SIG-M5 (cell line): ENCODE measurements at places on chromosomes 4 and X.

DNA sequence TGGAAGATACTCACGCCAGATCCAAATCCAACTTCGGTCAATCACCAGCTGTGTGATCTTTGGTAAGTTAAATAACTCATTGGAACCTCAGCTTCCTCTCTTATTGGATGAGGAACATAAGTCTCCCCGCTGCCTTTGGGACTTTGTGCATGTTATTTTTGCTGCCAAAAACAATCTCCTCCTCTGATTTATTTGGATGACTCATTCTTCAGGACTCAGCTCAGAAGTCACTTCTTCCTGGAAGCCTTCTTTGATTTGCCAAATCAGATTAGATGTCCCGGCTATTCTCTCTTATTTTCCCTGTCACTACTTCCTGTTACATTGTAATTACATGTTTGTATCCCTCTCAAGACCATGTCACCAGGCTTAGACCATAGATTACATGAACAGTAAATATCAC lies 138.0 kb upstream of the BOD1L1 start:
- DNase-seq = no peak

- no peak for DNase-seq
Observed at GRCh38 chr4:119231491-119231890, 19.0 kb downstream of the USP53 start.

DNA sequence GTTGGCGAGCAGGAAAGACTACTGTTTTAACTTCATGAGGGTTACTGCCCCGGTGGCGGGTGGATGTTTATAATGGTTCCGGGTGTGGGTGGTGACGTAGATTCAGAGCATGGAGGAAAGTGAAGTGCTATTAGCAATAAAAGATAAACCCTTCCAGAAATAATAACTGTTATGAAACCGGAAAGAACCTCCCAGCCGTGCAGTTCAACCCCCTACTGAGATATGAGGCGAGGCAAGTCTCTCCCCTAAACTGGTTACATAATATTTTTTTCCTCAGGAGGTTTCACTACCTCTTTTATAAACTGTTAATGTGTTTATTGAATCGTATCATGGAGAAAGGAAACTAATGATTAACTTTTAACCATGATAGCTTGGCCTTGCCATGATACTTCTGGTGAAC lies 33.9 kb upstream of the STIM2 start:
- peak; percentile 94 for DNase-seq

- DNase-seq = no peak
Observed at GRCh38 chrX:136794080-136794479, 13.3 kb upstream of the ARHGEF6 start.

DNA sequence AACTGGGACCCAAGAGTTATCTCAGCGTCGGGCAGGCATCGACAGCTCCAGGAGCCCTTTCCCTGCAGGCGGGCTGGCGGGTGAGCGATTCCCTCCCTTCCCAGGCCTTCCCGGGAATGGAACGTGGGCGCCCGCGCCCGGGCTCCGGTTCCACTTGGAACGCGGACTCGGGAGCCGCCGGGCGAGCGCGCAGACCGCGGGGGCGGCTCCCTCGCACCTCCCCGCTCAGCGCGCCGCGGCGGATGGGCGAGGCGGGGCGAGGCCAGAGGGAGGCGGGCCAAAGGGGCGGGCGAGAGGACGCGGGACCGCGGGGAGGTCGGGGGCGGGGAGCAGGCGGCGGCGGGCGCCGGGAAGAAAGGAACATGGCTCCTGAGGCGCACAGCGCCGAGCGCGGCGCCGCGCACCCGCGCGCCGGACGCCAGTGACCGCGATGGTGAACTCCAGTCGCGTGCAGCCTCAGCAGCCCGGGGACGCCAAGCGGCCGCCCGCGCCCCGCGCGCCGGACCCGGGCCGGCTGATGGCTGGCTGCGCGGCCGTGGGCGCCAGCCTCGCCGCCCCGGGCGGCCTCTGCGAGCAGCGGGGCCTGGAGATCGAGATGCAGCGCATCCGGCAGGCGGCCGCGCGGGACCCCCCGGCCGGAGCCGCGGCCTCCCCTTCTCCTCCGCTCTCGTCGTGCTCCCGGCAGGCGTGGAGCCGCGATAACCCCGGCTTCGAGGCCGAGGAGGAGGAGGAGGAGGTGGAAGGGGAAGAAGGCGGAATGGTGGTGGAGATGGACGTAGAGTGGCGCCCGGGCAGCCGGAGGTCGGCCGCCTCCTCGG lies at the start of gene PKD2:
TSS of gene PKD2 (plus strand) at position 332 of the 818 bp plus-strand sequence. CDS start at position 431, 99 bp downstream.
- DNase-seq = no peak

DNA sequence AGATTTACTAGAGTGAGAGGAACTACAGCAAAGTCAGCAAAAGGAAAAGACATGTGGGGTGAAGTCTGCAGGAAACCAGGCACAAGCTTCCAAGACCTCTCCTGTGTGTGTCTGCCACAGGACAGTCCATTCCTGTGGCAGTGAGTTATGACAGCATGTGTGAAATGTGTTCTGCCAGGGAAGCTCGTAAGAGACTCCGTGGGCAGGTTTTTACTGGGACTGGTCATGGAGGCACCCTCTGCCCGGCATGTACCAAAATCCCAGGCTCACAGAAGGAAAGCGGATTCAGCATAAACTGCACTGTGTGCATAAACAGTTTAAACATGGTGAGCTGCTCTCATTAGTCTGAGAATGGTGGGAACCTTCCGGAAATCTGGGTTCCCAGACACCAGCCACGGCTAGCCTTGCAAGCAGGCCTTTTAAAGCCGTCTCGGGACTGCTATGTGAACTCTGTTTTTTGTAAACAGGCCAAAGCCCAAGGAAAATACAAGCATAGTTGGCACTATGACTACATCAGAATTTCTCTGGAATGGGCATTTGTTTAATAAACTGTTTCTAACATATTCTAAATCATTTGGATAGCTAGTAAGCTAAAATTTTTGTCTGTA lies 288.5 kb downstream of the TENM3 start:
- DNase-seq = no peak

- no peak for DNase-seq
Observed at GRCh38 chrX:72026341-72027023, 105.2 kb downstream of the RTL5 start.

DNA sequence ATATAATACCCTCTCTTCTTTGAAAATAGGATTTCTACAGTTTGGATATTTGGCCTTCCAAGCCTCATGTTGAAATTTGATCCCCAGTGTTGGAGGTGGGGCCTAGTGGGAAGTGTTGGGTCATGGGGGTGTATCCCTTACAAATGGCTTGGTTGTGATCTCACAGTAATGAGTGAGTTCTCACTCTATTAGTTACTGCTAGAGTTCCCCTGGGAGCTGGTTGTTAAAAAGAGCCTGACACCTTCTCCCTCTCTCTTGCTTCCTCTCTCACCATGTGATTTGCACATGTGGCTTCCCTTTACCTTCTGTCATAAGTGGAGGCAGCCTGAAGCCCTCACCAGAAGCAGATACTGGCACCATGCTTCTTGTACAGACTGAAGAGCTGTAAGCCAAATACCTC lies 73.9 kb downstream of the HDAC8 start:
- DNase-seq = no peak

- DNase-seq = no peak
Observed at GRCh38 chr4:159770401-159770800, 667.5 kb downstream of the RAPGEF2 start.

- DNase-seq = no peak
Observed at GRCh38 chr4:16890651-16891050, 7.8 kb downstream of the LDB2 start.

GRCh38 chr4:79325864-79326328 lies at the start of gene NAA11:
Gene NAA11 (minus strand): TSS chr4:79326061. CDS start chr4:79325877, 184 bp downstream.
- DNase-seq = no peak

GRCh38 chrX:150477371-150477770 lies 91.0 kb upstream of the MTM1 start:
- no peak for DNase-seq

GRCh38 chr4:117063961-117064696 lies 21.2 kb downstream of the TRAM1L1 start:
- no peak for DNase-seq

GRCh38 chr4:148312956-148313490 lies 129.2 kb downstream of the NR3C2 start:
- no peak for DNase-seq

DNA sequence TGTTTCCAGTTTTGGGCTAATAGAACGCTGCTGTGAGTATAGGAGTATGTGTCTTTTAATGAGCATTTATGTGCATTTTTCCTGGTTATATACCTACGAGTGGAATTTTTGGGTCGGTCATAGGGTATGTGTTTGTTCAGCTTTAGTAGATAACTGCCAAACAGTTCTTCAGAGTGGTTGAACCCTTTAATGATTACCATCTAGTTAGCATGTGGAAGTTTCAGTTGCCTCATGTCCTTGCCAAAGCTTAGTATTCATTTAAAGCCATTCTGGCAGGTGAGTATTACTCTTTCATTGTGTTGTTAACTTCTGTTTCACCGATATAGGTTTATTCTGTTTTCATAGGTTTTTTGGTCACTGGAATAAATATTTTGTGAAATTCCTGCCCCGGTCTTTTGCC lies 229.1 kb downstream of the ARHGAP10 start:
- DNase-seq = no peak

DNA sequence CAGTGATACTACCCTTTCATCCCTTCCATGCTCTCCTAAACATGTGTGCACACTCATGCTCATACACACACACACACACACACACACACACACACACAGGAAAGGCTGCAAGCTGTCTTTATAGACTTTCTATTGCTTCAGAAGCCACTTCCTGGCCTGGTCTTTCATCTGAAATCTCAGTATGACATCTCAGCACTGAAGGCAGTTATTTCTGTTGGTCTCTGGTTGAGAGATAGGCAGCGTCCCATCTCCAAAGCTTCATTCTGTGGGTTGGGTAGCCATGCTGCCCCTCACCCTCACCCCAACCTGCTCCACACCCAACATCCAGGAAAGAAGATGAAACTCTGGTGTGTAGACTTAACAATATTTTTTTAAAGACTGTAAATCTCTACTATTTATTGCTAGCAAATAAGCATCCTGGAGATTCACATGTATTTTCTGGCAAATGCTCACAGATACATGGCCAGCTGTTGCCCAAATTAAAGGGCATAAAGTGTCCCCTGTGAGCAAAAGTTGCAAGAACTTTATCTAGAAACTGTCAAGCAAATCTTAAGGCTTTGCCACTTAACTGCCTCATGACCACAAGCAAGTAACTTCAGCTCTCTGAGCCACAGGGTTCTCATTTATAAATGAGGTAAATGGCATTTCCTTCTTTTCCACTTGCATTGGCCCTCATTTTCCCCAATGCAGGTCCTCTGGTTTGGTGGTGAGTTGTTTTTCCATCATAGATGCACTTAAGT lies 189.8 kb upstream of the AFF2 start:
- DNase-seq = no peak

- DNase-seq = no peak
Observed at GRCh38 chrX:19953145-19953544, 37.7 kb downstream of the BCLAF3 start.

DNA sequence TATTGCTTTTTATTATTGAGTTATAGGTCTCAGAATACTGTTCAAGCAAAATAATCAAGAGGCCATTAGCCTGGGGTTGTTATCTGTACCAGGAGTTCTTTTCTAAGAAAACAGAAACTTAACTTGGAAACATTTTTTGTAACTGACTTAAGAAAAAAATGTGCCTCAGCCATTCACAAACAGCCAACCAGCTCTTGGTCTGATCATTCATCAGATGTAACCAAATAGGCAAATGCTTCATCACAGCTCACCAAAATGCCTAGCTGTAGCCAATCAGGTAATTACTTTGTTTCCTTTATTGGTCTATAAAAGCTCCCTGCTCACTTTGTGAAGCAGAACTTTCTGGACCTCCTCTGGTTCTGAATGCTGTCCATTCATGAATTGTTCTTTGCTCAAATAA lies 387.7 kb downstream of the FAT4 start:
- no peak for DNase-seq

DNA sequence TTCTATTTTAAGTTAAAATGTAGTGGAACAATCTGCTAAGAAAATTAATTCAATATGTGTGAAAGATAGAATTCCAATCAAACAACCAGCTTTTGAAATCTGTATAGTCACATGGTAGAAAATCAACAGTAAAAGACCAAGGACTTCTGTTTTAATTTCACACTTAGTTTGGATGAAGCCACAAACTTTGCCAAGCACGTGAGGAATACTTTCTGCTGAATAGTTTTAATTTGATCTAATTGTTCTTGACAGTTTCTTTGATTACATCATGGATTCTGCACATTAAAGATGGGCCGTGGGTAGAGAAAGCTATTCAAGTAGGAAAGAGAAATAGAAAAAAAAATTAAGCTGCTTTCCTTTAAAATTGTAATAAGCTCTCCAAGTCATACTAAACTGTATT lies 137.9 kb upstream of the FAM241A start:
- DNase-seq = no peak

GRCh38 chr4:104010722-104011121 lies 290.9 kb upstream of the TACR3 start:
- no peak for DNase-seq

- no peak for DNase-seq
Observed at GRCh38 chr4:77821775-77822174, 2.6 kb upstream of the CNOT6L start.

DNA sequence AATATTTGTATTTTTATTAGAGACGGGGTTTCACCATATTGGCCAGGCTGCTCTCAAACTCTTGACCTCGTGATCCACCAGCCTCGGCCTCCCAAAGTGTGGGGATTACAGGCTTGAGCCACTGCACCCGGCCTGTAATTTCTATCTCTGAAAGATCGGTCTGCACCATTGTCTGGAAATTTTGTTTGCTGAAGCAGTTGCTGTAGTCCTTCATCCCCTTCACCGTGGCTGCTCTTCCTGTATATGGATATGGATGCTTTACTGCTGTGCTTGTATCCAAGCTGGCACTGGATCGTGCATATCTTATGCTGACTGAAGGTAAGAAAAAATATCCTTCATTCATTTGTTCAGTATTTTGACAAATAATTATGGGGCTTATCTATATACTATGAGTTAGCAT lies 338.4 kb upstream of the GNPDA2 start:
- DNase-seq = no peak

DNA sequence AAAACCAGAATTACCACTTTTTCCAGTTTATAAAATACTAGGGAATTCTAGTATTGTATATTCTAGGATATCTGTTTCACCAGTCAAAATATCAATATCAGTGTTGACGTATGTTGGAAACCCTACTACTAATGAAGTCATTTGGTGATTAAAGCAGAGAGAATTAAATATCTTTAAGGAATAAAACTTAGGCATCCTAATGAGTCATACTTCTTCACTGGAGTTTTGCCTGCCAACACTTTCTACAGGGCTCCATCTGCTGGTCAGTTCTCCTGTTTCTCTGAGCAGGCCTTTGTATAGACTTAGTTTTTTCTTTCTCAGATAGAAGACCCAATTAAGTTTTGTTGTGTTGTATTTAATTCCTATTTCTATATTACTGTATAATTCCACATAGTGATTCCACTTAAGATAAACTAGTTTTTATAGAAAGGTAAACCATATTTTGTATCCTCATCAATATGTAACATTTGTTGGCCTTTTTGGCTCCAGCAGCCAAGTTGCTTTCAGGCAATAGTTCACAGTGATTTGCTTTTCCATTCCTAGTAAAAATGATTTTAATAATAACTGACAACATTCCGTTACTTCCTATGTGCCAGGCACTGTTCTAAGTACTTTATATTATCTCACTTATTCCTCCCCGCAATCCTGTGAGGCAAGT lies 3.5 kb downstream of the AP1AR start:
- DNase-seq = no peak

GRCh38 chrX:8413279-8413678 lies 51.4 kb upstream of the VCX3B start:
- no peak for DNase-seq

- DNase-seq = no peak
Observed at GRCh38 chr4:159496248-159496647, 393.4 kb downstream of the RAPGEF2 start.
